ENCODE measurements at places on chromosomes 13 and 19.

DNA sequence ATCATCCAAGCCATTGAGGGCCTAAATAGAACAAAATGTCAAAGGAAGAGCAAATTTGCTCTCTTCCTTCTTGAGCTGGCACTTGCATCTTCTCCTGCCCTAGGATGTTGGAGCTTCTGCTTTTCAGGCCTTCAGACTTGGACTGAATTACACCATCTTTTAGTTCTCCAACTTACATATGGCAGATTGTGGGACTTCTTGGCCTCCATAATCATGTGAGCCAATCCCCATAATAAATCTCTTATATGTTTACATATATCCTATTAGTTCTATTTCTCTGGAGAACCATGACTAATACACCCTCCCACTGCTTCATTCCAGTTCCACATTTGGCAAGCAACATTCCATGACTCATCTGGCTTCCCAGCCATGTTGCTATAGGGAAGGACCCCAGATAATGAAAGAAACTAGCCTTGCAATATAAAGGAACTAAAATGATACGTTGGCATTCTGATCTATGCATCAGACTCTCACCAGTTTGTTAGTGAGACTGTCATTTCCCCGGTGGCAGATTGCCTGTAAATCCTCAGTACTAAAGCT lies 11.0 kb upstream of the ACOD1 start:
- peak; percentile 99 for DNase-seq

GRCh38 chr13:92838786-92839185 lies 387.8 kb upstream of the GPC6 start:
- DNase-seq = peak; percentile 88

GRCh38 chr19:11881151-11881800 lies 6.3 kb upstream of the ZNF69 start:
- no peak for DNase-seq

DNA sequence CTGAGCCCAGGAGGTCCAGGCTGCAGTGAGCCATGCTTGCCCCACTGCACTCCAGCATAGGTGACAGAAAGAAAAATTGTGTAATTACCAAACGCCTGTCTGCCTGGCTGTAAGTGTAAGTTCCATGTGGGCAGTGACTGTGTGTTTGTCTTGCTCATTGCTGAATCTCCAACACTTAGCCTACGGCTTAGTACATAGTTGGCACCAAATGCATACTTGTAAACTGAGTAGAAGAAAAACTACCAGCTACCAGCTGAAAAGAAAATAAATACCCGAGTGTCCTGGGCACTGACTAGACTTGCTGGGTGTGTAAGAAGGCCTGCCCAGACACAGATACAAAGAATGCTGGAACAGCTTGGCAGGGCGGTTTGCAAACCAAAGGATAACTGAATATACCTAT lies 2.7 kb upstream of the CEBPG start:
- no peak for DNase-seq

- DNase-seq = no peak
Observed at GRCh38 chr13:46492946-46493345, 60.0 kb upstream of the LRCH1 start.

- DNase-seq = peak; percentile 19
Observed at GRCh38 chr13:101398920-101399319, 17.4 kb downstream of the NALCN start.

GRCh38 chr13:42498521-42498920 lies 75.4 kb upstream of the TNFSF11 start:
- no peak for DNase-seq

DNA sequence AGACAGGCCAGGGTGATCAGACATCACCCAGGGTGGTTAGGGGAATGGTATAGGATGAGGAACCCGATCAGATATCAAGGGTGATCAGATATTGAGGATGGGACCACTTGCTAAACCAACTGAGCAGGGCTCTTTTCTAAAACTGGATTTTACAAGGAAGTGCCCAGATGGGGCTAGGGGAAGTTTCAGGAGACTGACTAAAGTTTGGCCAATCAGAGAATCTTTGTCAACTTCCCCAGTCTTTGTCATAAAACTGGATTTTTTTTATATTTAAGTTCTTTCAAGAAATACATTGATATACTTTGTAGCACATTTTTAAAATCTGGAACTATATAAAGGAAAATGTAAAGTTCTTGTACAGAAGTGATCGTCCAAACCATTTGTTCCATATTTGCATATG lies 30.5 kb upstream of the DLEU7 start:
- no peak for DNase-seq

DNA sequence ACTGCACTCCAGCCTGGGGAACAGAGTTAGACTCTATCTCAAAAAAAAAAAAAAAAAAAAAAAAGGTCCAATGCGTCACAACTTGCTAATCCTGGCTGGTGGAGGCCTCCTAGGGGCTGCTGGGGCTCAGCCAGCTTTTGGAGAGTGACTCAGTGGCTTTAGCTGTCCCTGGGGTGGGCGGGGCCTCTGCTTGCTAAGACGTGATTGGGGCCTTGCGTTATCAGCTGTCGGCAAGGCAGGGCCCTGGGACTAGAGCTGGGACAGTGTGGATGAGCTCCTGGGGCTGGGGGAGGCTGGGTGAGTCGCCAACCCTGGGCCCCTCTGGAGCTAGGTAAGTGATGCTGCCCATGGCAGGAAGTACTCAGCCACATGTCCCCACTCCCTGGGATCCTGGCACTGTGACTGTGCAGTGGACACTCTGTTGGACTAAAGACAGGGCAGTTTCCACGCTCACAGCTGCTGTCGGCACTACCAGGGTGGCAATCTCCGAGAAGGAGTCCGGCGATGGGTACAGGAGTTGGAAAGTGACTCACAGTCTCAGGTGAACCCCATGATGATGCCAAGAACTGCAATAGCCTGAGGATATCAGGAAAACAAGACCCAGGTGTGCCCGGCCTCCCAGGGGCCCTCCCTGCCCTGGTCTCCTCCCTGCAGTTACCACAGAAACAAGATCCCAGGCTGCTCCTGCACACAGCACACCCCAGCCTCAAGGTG lies 32.2 kb downstream of the F2RL3 start:
- peak; percentile 32 for DNase-seq

GRCh38 chr19:3005345-3005744 lies 23.7 kb downstream of the TLE2 start:
- no peak for DNase-seq

- DNase-seq = no peak
Observed at GRCh38 chr13:44565881-44566280, 10.2 kb downstream of the TSC22D1 start.

DNA sequence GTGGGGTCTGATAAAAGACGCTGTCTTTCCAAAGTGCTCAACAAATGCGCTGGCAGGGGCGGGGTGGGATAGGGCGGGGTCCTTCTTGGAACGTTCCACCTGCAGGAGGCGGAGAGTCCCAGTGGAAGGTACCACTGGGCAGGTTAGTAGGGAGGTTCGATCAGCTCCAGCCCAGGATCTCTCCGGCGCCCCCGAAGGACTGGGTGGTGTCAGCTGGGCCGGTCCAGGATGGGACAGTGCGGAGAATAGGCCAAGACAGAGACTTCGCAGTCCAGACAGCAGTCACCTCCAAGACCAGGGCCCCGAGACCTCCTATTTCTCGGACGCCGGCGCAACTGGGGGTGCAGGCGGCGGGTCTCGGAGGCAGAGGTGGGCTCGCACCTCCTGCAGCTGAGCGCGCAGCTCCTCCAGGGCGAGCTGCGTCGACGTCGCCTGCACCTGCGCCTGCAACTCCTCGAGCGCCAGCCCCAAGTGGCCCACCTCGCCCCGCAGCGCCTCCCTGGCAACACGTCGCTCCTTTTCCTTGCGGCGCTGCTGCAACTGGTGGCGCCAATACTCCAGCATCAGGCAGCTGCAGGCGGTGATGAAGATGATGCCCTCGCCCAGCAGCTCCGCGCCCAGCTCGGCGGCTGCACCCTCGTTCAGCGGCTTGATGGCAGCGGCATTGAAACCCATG lies 21.6 kb downstream of the VASP start:
- DNase-seq = no peak

DNA sequence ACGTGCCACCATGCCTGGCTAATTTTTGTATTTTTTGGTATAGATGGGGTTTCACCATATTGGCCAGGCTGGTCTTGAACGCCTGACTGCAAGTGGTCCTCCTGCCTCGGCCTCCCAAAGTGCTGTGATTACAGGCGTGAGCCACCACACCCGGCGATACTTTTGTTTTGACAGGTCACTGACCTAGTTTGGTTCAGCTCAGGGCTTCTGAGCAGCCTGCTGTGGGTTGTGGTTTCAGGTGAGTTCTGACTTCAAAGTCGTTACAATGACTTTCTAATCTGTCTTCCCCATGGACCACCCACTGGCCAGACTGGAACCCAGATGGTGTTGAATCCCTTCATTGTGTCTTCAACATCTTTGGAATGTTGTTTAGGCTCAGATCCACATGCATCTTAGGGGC lies 73.8 kb downstream of the TRPM4 start:
- DNase-seq = no peak

DNA sequence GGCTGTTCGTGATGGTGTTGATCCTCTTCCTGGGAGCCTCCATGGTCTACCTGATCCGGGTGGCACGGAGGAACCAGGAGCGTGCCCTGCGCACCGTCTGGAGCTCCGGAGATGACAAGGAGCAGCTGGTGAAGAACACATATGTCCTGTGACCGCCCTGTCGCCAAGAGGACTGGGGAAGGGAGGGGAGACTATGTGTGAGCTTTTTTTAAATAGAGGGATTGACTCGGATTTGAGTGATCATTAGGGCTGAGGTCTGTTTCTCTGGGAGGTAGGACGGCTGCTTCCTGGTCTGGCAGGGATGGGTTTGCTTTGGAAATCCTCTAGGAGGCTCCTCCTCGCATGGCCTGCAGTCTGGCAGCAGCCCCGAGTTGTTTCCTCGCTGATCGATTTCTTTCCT lies 12.2 kb upstream of the C19orf33 start:
- DNase-seq = no peak

- no peak for DNase-seq
Observed at GRCh38 chr13:26705536-26705935, 55.0 kb downstream of the GPR12 start.

- DNase-seq = no peak
Observed at GRCh38 chr19:58521651-58522050, 2.0 kb upstream of the ZBTB45 start.

DNA sequence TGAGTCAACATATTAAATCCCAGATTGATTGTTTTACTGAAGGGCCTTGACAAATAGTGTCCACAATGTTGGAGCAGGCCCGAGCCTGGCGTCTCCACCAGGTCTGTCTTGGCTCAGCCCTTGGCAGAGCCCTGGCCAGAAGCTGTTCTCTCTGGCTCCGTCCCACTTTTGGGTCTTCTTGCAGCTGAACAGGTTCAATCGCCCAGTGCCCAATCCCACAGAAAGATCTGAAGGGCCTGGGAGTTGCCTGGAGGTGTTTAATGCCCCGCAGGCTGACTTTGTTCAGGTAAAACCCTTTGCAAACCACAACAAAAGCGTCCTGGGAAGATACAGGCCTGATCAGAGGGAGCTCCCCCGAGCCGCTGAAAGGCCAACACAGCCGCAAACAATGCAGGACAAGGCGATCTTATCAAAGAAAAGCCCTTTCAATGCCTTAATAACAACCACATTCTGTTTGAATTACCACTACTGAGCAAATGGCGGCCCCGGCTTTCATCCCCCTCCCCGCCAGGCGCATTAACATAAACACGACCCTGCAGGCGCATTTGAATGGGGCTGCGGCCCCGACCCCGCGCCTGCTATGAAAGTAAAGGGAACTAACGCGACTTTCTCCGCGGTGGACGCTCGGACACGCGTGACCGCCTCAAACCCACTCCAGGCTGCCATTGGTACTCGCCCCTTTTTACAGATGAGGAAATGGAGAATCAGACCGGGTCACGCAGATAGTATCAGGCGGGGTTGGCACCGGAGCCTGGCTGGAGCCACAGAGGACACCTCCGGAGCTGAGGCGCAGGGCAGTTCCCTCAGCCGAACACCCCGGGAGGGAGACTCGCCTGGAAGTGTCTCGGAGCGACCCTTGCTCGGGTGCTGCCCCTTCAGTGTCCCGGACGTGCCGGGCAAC lies 3.1 kb downstream of the CDX2 start:
- no peak for DNase-seq

DNA sequence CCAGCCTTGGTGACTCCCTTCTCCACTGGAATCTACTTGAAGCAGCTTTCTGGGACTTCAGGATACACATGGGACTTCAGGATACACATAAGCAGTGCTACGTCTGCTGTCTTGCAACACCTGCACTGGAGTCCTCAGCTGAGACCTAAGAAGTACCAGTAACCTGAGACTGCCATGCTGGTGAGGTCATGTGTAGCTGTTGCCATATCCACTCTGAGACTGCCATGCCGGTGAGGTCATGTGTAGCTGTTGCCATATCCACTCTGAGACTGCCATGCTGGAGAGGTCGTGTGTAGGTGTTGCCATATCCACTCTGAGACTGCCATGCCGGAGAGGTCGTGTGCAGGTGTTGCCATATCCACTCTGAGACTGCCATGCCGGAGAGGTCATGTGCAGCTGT lies 937.9 kb downstream of the EFNB2 start:
- no peak for DNase-seq

GRCh38 chr13:85261757-85262346 lies 537.4 kb downstream of the SLITRK6 start:
- no peak for DNase-seq

DNA sequence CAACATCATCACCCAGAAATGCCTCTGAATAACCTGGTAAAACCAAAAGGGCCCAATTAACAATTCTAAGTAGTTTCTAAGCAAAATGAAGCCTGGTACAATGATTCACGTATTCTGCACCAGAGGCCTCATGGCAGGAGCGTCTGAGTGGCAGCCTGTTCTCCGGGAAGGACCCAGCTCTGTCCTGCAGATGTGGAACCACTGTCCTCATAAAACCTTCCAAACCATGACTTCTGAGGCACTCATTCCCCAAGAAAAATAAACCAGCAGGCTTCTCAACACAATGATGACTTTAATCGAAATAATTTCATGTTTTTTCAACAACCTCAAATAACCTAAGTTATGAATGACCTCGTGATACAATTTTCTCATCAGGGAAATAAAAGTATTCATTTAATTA lies 89.9 kb downstream of the STK24 start:
- no peak for DNase-seq

GRCh38 chr13:21984156-21984555 lies 313.3 kb downstream of the FGF9 start:
- no peak for DNase-seq

- no peak for DNase-seq
Observed at GRCh38 chr13:51091839-51092238, 19.2 kb downstream of the C13orf42 start.

DNA sequence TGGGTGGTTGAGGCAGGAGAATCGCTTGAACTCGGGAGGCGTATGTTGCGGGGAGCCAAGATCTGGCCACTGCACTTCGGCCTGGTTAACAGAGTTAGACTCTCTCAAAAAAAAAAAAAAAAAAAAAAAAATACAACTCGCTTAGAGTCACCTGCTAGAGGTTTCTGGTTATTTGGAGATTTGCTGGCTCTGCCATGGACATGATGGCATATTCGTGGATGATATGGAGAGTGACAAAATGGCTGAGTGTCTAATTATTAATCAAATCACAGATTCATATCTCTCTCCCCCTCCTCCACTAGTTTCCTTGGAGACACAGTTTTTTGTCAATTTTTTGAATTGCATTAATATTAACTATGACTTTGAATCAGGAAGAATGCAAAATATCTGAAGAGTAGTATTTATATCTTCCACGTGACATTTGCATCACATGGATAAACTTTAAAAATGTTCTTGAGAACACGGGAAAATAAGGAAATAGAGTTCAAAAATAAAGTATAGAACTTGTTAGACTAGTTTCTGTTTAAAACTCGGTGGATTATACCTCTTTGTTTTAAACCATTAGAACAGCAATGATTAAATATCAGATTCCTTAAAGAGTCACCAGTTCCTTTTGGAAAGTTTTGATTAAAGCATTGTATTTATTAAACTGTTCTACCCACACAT lies 47.8 kb downstream of the KLF5 start:
- no peak for DNase-seq
